ENCODE measurements at places on chromosomes 12 and 14.

DNA sequence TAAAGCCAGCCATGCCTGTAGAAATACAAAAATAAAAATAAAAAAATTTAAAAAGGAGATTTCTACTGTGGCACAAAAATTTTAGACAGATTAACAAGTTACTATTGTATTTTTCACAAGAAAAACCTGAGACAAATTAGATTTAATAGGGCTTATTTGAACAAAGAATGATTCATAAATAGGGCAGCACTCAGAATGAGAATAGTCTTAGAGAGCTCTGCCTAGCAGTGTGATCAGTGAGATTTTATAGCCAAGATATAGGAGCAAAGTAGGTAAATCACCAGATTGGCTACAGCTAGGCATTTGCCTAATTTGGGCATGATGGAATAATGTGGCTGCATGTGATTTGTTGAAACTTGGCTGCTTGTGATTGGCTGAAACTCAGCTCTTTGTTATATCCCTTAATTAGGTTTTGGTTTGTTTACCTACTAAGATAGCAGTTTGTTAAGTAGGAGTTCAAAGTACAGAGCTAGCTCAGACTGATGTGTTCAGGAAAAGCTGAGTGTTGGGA, 279.7 kb upstream of the TMTC1 start:
- DNase-seq = no peak

DNA sequence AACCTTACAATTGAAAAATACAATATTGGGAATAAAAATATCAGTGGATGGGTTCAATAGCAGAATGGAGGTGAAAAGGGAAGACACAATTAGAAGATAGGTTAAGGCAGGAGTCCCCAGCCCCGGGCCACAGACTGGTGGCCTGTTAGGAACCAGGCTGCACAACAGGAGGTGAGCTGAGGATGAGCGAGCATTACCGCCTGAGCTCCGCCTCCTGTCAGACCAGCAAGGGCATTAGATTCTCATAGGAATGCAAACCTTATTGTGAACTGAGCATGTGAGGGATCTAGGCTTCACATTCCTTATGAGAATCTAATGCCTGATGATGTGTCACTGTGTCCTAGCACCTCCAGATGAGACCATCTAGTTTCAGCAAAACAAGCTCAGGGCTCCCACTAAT, 27.3 kb upstream of the ST8SIA1 start:
- DNase-seq = no peak

DNA sequence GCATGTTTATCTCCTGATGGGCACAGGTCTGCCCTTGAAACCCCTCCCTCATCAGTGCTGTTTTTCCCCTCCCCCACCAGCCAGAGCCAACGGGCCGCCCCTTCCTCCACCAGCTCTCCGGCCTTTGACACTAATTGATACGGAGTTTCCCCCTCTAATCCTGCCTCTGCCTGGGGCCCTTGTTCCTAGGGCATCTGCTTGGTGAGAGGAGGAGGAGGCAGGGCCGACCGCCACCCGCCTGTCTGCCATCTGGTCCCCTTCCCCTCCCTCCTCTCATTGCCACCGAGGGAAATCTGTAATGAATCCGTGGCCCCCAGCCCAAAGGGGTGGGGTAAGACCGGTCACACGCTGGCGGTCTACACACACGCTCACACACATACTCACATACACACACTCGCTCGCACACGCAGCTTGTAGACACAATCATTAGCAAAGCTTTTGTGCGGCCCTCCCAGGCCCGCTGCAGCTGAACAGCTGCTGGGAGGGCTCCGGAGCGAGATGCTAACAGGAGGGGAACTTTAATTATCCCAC, 27.4 kb downstream of the SRRM4 start:
- DNase-seq = no peak

GRCh38 chr12:68094195-68094594, 65.3 kb downstream of the IFNG start:
- DNase-seq = no peak

- no peak for DNase-seq
Observed at GRCh38 chr14:105065280-105066228, at the start of gene GPR132. TSS of gene GPR132 (minus strand) at chr14:105065430. CDS start at chr14:105055420, 10,010 bp downstream.

DNA sequence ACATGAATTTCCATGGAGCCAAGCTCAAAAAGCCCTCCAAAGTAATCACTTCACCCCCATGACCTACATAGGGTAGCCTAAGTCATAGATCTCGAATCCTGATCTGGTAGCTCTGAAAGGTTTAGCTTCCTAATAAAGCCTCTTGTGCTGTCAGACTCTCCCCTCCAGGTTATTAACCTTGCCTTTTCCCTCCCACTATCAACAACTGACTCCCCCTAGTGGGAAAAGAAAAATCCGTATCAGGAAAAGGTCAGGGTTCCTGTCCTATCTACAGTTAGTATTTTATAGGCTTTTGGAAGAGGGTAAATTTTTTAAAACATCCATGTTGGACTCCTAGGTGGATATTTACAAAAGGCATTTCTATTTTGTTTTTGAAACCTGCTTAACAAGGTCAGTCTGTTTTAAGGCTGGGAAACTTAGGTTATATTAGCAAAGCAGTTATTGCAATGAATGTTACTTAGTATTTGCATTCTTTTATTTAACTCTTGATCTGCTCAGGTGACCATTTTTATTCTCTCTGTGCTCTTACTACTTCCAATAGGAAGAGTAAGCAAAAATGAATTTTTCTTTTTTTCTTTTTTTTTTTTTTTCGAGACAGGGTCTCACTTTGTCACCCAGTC, 8.0 kb downstream of the YY1 start:
- peak; percentile 56 for DNase-seq

All from AG08395 (cell line).